ENCODE measurements at places on chromosomes 12 and 14. TPM values are rescaled to one million over a fixed set of nuclear protein-coding genes. Genes with fewer than 3 reads are reported as not detected.

The NOXRED1 gene
- total RNA-seq = 0.48 TPM

DNA sequence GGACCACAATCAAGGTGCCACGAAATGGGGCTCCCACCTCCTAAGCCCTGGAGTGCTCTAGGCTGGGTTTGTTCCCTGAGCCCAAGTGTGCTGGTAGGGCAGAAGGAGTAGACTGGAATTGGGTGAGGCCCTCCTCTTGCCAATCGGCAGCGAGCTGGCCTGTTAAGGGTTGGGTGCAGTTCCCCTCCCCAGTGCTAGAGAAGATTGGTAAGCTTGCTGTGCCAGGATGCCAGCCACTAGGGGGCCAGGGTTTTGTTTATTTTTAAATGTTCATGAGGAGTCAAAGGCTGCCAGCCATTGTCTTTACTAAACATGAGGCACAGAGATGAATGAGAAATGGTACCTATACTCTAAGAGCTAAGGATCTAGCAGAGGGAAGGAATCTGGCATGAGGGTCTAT lies 79.7 kb downstream of the SPTB start:
- H3K27me3 ChIP-seq = no peaks in the 10 kb centered on the region
- DNase-seq = no peak
- no peaks in the 10 kb centered on the region for H3K36me3 ChIP-seq

DNA sequence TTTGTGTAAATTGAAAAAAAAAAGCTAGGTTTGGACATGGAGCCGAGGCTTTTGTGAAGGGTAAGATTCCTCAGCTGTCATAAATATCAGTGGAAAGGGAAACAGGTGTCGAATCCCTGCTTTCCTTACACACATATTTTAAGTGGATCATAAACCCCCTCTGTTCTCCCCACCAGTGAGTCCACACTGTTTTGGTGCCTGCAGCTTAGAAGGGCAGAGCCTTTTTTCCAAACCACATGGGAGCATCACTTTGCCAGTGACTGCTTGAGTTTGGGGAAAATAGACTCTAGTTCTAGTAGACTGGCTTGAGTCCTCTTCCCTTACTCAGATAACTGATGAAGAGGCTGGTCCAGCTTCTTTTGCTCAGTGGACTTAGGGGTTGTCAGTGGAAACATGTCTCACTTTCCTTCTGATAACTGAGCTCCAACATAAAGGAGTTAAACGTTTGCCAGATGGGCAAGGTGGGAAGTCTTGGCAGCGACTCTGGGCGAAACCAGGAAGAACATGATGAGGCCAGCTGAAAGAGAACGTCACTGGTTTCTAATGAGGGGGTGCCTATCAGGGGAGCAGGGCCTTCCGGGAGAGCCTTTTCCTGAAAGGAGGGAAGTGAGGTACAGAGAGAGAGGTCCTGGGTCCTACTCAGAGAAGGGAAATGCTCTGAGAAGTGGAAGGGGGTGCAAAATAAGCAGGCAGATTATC lies 168.1 kb upstream of the PARP11 start:
- no peaks in the 10 kb centered on the region for H3K36me3 ChIP-seq
- no peak for DNase-seq
- H3K4me1 ChIP-seq = no peaks in the 10 kb centered on the region
- H3K27me3 ChIP-seq = no peaks in the 10 kb centered on the region

GRCh38 chr12:63302941-63303536 lies 152.0 kb upstream of the AVPR1A start:
- no peaks in the 10 kb centered on the region for H3K4me1 ChIP-seq
- H3K27me3 ChIP-seq = no peaks in the 10 kb centered on the region
- H3K4me3 ChIP-seq = no peak overlapping the region

DNA sequence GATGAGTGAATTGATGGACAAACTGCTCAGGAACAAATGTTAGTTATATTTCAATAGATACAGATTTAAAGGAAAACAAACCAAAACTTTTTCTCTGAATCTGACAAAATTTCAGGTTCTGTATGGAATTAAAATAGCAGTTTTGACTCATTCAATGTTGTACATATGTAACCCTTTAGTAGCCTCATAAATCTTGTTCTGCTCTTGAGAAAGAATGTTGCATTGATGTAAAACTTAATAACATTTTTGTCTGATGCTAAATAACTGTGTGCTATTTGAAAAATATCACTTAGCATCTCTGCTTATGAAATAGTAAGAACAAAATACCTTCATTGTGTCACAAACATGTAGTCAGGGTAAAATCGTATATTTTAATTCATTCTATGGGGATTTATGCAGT lies 168.9 kb upstream of the NOVA1 start:
- no peaks in the 10 kb centered on the region for H3K4me1 ChIP-seq
- no peak overlapping the region for H3K4me3 ChIP-seq
- H3K36me3 ChIP-seq = no peaks in the 10 kb centered on the region
- H3K27ac ChIP-seq = no peak overlapping the region
- no peak for DNase-seq

The CLEC4A gene
- 2.5 TPM for total RNA-seq

The SLC41A2 gene
- total RNA-seq = 41.9 TPM

DNA sequence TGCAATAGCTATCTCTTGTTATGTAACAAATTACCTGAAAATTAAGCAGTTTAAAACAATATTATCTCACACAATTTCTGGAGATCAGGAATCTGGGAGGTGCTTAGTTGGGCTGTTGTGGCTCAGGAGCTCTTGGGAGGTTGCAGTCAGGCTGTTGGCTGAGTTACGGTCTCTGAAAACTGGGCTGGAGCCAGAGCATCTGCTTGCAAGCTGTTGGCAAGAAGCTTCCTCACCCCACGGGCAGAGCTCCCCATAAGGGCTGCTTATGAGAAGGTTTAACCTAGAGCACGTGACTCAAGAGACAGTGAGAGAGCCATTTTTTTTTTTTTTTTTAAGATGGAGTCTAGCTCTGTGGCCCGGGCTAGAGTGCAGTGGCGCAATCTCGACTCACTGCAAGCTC lies 346.8 kb downstream of the ATP23 start:
- DNase-seq = peak; percentile 18
- no peaks in the 10 kb centered on the region for H3K27me3 ChIP-seq
- no peak overlapping the region for H3K4me3 ChIP-seq
- no peaks in the 10 kb centered on the region for H3K36me3 ChIP-seq

DNA sequence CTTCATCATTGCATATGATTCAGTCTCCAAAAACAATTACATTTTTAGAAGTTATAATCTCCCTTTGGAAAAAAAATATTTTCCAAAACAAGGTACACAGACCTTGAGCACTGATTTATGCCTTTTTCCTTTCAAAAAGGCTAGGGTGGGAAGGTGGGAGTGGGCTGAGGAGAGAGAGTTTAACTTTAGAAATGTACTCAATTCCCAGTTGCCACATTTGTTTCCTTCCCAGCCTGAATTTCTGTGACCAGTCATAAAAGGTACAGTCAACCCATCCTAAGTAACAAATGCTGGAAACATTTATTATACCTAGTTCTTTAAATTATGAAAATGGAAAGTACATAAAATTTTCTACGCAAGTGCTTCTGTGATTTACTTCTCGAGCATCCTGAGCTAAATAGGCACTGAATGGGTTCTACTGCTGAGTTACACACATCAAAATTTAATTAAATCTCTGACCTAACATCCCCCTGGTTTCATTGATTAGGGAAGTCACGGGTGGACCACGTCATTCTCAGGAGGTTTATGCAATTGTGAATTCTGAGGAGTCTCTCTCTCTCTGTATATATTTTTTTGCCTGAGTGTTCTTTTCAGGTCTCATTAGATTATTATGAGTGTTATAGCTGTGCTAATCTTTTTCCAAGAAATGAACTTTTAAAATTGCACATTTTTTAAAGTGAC lies 371.8 kb downstream of the BTG1 start:
- H3K36me3 ChIP-seq = no peaks in the 10 kb centered on the region
- H3K4me1 ChIP-seq = no peaks in the 10 kb centered on the region
- no peak overlapping the region for H3K27ac ChIP-seq
- no peak for DNase-seq
- no peaks in the 10 kb centered on the region for H3K27me3 ChIP-seq

- peaks cover under 1% of the 10 kb centered on the region for H3K36me3 ChIP-seq
- H3K27ac ChIP-seq = no peak overlapping the region
- H3K4me1 ChIP-seq = no peaks in the 10 kb centered on the region
- no peak for DNase-seq
- H3K27me3 ChIP-seq = no peaks in the 10 kb centered on the region
Measured at GRCh38 chr12:55985341-55985740, 11.5 kb downstream of the RAB5B start.

DNA sequence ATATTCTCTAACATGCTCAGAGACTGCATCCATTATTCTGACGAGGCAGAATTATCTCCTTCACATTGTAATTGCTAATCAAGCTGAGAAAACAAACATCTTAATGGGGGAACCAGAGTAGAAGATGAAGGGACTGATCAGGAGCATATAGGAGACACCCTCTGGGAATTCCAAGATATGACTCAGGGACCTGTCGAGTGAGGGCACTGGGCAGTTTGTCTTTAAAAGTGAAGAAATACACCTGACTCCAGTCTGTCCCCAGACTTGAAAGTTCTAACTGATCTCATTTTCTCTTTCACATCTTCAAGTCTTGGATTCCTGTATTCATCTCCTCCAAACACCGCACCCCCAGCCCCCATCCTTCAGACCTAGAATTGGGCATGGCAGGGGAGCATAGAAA lies 226.9 kb upstream of the PLXNC1 start:
- H3K4me3 ChIP-seq = no peak overlapping the region
- H3K4me1 ChIP-seq = no peaks in the 10 kb centered on the region
- H3K27ac ChIP-seq = no peak overlapping the region
- no peak for DNase-seq

The MANSC4 gene
- total RNA-seq = not detected

- H3K27ac ChIP-seq = no peak overlapping the region
- no peak for DNase-seq
- peaks cover 4% of the 10 kb centered on the region for H3K4me1 ChIP-seq
Measured at GRCh38 chr12:123083661-123084571, 67.0 kb downstream of the PITPNM2 start.

- DNase-seq = no peak
- H3K4me3 ChIP-seq = no peak overlapping the region
- H3K4me1 ChIP-seq = no peaks in the 10 kb centered on the region
- H3K27ac ChIP-seq = no peak overlapping the region
Measured at GRCh38 chr12:32366714-32367113, 32.6 kb upstream of the FGD4 start.

DNA sequence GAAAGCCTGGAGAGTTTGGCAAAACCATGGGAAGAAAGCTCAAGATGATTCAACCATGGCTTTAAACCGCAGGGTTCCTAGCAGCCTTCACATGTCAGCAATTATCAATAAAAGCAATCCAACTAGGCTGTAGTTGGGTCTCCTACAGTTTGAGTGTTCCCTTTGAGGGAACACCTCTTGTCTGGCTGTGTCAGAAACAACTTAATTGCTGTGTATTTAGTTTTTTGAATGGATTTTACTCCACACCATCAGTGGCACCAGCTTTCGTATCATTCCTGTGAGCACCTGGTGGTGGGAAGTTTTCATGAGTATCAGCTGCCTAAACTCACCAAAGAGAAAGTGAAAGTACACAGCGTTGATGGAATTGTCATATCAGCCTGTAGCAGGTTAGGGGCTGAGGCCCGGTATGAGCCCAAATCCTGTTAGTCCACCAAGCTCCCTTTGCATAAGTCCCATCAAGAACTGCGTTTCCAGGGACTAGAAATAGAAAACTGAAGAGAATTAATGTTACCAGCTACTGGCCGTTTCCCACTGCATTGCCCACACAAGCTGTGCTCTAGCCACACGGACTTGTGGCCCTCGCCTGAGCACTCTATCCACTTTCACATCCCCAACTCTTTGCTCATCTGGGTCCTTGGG lies 10.9 kb upstream of the IL26 start:
- no peaks in the 10 kb centered on the region for H3K4me1 ChIP-seq
- H3K27ac ChIP-seq = peak overlapping the region; percentile 1
- DNase-seq = no peak
- H3K27me3 ChIP-seq = no peaks in the 10 kb centered on the region

GRCh38 chr14:100403802-100404365 lies 80.7 kb downstream of the SLC25A47 start:
- H3K27ac ChIP-seq = no peak overlapping the region
- H3K4me3 ChIP-seq = no peak overlapping the region
- no peaks in the 10 kb centered on the region for H3K27me3 ChIP-seq
- peaks cover 8% of the 10 kb centered on the region for H3K4me1 ChIP-seq

The INSM2 gene
- not detected for total RNA-seq

The LBHD2 gene
- not detected for total RNA-seq

GRCh38 chr12:43931187-43931586 lies 95.3 kb downstream of the TMEM117 start:
- no peak overlapping the region for H3K27ac ChIP-seq
- no peak overlapping the region for H3K4me3 ChIP-seq
- DNase-seq = no peak
- no peaks in the 10 kb centered on the region for H3K36me3 ChIP-seq
- H3K4me1 ChIP-seq = no peaks in the 10 kb centered on the region
- H3K27me3 ChIP-seq = no peaks in the 10 kb centered on the region
